Pulmonary artery endothelial cell (primary cell): ENCODE measurements at places on chromosomes 6 and 20. TPM values are rescaled to one million over a fixed set of nuclear protein-coding genes. Genes with fewer than 3 reads are reported as not detected.

SAPCD1 gene
- 0.78 and 0.92 TPM in 2 replicates for total RNA-seq

HLA-DOA gene
- total RNA-seq, result not detected in 2 replicates

SSTR4 gene
- total RNA-seq, result not detected in 2 replicates

C2 gene
- total RNA-seq, result not detected in 2 replicates

EPPIN gene
- not detected in 2 replicates for total RNA-seq

CD40 gene
- total RNA-seq, result 9.1 and 12.7 TPM in 2 replicates

MAFB gene
- 0.46 and 0.85 TPM in 2 replicates for total RNA-seq

ADTRP gene
- total RNA-seq, result 5.9 and 13.2 TPM in 2 replicates

YIPF3 gene
- 86.2 and 90.1 TPM in 2 replicates for total RNA-seq

SIRPB1 gene
- 0.73 TPM in 1 of 2 replicates, not detected in the other for total RNA-seq

CRISP3 gene
- not detected in 2 replicates for total RNA-seq

LY6G6C gene
- total RNA-seq, result not detected in 2 replicates

TCP11 gene
- 0.13 and 0.18 TPM in 2 replicates for total RNA-seq

FAM184A gene
- 0.26 and 0.71 TPM in 2 replicates for total RNA-seq

PNLDC1 gene
- 0.11 TPM in 1 of 2 replicates, not detected in the other for total RNA-seq

MDFI gene
- total RNA-seq, result 18.7 and 26.8 TPM in 2 replicates

SMIM28 gene
- not detected in 2 replicates for total RNA-seq

KCNK17 gene
- not detected in 2 replicates for total RNA-seq

BPHL gene
- total RNA-seq, result 10.6 and 11.3 TPM in 2 replicates

ISM1 gene
- under 0.01 and 0.04 TPM in 2 replicates for total RNA-seq

SLC17A9 gene
- 9.4 and 15.4 TPM in 2 replicates for total RNA-seq

LPIN3 gene
- total RNA-seq, result 1.8 and 2.1 TPM in 2 replicates

SLC35D3 gene
- total RNA-seq, result not detected in 2 replicates

MYLK4 gene
- 0.49 and 0.66 TPM in 2 replicates for total RNA-seq

PLAGL1 gene
- total RNA-seq, result 8.8 and 19.7 TPM in 2 replicates

FAM210B gene
- total RNA-seq, result 51.9 and 56.0 TPM in 2 replicates

SLC32A1 gene
- total RNA-seq, result not detected in 2 replicates

FOXC1 gene
- total RNA-seq, result 12.6 and 13.8 TPM in 2 replicates

GTSF1L gene
- total RNA-seq, result not detected in 2 replicates

BPIFB3 gene
- total RNA-seq, result not detected in 2 replicates

ABHD16B gene
- not detected in 2 replicates for total RNA-seq

GABRR1 gene
- not detected in 2 replicates for total RNA-seq

RWDD2A gene
- 3.1 and 4.6 TPM in 2 replicates for total RNA-seq

PSORS1C1 gene
- 2.2 and 2.4 TPM in 2 replicates for total RNA-seq

FOXO3 gene
- total RNA-seq, result 15.5 and 20.0 TPM in 2 replicates

MCHR2 gene
- total RNA-seq, result not detected in 2 replicates
